Fibroblast of skin of scalp (primary cell): ENCODE measurements at places on chromosomes 12 and 14.

DNA sequence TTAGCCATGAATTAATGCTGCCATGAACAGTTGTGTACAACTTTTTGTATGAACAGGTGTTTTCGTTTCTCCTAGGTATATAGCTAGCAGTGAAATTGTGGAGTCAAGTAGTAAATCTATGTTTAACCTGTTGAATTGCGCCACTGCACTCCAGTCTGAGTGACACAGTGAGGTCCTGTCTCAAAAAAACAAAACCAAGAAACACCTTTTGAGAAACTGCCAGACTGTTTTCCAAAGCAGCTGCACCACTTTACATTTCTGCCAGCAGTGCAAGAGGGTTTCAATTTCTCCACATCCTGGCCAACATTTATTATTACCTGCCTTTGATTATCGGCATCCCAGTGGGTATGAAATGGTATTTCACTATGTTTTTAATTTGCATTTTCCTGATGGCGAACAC is 3.3 kb upstream of the PLEKHG3 start:
- DNase-seq = no peak

DNA sequence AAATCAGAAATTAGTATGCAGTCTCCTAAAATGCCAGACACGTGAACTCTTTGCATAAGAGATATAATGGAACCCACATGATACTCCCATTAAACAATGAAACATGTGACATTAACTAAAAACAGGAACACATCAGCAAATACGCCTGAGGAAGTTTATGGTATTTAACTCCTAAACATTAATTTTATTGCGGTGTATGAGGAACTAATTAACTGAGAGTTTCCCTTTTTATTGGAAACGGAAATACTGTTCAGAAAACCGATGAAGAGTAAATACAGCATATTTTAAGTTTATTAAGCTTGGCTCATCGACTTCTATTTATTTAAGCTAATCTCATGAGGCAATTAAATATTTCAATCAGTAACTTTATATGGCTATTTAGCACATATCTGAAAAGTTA is 290.3 kb downstream of the SOX5 start:
- no peak for DNase-seq

DNA sequence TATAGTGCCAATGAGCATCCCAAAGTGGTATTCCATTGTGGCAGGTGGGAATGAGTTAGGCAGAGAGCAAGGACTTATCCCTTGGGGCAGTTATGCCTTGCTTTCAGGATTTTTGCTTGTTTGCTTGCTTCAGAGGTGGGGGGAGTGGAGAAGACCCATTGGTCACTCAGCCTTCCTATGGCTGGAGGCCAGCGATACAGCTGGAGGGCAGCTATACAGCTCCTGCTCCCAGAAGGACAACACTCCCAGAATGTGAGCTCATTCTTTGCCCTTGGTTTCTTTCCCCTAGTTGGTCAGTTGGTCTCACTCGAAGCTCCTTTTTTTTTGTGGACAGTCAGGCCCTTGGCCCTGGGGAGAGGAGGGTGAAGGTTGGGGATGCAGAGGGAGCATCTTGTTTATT is 14.5 kb downstream of the KRT83 start:
- no peak for DNase-seq

DNA sequence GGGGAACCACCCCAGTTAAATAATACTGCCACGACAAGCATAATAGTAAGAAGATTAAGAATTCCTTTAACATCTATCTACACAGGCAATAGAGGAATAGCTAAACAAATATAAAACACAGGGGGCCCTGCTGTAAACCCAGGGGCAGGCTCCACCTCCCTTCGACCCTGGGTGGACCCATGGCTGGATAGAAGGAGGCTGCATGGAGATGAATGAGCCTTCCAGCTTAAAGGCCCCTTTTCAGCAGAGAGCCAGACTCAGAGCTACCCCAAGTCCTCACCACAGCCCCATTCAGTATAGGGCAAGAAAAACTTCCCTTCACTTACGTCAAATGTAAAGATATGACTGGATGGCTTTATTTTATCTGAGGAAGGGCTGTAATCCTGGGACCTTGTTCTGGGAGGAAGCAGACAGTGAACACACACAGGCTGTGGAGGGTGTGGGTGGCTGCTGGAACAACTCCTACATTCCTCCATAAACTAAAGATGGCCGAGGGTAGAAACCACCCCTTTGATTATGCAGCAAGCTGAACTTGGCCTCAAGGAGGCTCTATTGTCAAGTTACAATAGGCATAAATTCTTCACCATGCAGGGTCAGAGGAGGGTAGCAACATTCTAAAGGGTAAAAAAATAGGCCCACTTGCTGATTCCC is 30.4 kb downstream of the NUAK1 start:
- peak; percentile 71 for DNase-seq

DNA sequence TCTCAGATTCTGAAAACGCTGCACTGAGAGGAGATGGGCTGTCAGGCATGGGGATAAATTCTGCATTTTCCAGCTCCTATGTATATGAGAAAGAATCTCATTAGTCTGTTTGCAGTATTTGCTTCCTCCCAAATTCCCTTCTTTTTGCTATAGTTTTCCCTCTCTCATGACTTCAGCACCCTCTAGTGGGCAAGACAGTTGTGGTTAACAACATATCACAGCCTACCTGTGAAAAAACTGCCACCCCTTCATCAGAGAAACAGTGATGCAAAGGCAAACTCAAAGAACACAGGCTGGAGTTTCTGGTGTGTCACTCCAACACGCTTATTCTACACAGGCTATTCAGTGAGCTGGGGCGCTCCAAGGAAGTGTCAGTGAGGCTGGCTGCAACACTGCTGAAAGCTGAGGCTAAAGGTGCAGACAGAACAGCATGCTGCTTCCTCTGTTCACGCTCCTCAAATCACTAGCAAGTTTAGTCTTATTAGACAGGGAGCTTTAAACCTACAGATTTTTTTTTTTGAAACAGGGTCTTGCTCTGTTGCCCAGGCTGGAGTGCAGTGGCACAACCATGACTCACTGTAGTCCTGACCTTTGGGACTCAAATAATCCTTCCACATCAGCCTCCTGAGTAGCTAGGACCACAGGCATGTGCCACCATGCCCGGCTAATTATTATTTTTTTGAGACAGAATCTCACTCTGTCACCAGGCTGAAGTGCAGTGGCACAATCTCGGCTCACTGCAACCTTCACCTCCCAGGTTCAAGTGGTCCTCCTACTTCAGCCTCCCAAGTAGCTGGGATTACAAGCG is 19.3 kb downstream of the ZC2HC1C start:
- DNase-seq = peak; percentile 65

DNA sequence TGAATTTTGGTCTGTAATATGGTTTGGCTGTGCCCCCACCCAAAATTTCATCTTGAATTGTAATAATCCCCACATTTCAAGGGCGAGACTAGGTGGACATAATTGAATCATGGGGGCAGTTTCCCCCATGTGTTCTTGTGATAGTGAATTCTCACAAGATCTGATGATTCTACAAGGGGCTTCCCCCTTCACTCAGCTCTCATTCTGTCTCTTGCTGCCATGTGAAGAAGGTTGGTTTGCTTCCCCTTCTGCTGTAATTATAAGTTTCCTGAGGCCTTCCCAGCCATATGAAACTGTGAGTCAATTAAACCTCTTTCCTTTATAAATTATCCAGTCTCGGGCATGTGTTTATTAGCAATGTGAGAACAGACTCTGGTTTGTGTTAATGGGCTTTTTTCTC is 5.9 kb downstream of the LRRC9 start:
- DNase-seq = no peak

- peak; percentile 76 for DNase-seq
Observed at GRCh38 chr14:68391311-68392014, 401.4 kb downstream of the ZFP36L1 start.

- DNase-seq = peak; percentile 64
Observed at GRCh38 chr12:28086521-28087155, 103.6 kb upstream of the CCDC91 start.

DNA sequence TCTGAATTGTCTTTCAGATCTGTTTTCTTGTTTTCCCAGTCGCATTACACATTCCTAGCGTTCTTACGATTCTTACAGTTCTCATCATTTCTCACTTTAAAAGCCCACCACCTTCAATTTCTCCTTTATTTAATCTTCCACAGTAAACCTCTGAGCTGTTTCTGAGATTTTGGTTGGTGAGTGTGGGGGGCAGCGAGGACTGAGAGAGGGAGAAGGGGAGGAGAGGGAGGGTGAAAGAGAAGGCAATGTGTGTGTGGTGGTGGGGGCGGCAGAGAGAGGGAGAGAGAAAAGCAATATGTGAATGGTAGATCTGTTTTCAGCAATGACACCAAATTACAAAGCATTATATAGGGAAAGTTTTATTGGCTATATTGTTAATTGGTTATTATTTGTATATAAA is 282.6 kb downstream of the SOX5 start:
- no peak for DNase-seq

GRCh38 chr14:24858684-24859083 is 191.3 kb downstream of the STXBP6 start:
- no peak for DNase-seq

DNA sequence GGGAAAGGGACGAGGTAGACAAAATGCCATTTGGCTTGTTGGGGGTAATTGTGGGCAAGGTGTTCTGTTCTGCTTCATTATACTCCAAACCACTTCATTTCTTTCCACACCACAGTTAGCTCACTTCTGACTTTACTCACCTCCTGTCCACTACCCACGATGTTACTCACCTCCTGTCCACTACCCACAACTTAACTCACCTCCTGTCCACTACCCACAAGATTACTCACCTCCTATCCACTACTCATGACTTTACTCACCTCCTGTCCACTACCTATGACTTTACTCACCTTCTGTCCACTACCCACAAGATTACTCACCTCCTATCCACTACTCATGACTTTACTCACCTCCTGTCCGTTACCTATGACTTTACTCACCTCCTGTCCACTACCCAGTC is 10.1 kb upstream of the TWF1 start:
- DNase-seq = no peak

DNA sequence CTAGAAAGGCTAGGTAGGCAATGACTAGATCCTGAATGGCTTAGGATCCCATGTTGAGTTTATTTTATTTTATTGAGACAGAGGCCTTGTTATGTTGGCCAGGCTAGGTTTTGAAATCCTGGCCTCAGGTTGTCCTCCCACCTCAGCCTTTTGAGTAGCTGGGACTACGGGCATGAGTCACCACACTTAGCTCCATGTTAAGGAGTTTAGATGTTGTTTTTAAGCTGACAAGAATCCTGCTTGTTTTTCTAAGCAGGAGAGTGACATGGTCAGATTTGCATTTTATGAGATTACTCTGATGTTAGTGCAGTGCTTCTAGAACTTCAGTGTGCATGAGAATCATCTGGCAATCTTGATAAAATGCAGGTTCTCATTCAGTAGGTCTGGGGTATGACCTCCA is 14.5 kb downstream of the CCDC198 start:
- DNase-seq = no peak
